ENCODE measurements at places on chromosomes 4 and X.

DNA sequence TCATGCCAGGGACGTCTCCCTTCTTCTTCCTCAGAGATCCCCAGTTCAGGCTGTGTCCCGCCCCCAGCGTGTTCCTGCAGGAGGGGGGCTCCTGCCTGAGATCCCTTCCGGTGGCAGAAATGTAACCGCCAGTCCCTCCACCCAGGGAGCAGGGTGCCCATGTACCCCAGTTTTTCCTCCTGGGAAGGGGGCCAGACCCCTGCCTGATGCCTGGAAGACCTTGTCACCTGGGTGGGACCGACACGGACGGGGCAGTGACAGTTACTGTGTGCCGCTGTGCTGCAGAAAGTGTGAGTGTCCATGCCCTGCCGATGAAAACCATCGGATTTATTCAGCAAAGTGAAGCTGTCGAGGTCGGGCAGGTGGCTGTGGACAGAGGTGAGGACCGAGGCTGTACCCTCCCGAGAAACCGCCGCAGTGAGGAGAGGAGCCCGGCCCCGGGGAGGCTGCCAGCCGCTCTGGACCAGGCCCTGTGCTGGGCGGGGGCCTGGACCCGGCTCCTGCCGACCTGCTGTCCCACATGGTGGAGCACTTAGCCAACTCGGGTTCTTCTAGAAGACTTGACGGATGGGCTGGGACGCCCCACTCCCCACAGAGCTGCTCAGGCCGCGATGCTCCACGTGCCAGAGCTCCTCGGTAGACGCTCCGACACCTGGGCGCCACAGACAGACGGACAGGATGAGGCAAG, 36.7 kb upstream of the HMX1 start:
- no peak for DNase-seq

DNA sequence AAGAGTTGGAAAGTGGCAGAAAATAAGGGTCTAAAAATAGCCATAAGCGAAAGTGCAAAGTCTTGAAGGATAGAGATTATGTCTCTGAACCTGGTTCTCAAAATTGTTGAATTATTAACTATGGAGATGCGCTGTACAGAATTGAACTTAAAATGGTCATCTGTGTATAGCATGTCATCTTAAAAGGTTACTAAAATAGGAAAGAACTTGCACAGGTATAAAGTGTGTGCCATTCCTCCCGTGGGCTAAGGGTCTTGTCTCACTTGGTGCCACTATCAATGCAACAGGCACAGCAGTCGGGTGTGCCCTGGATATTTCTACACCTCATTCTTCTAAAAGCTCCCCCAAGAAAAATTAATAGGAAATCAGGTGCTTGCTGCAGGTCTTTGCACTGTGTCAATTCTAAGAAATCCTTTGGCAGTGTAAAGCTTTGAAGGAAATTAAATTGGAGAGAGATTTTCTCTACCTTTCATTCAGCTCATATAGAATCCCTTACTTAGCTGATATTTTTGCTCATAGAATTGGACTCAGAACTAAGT, 2.4 kb downstream of the SORBS2 start:
- DNase-seq = no peak

GRCh38 chr4:186203406-186203805, 12.0 kb downstream of the CYP4V2 start:
- no peak for DNase-seq

GRCh38 chr4:94798808-94799207, 41.1 kb downstream of the BMPR1B start:
- DNase-seq = no peak

DNA sequence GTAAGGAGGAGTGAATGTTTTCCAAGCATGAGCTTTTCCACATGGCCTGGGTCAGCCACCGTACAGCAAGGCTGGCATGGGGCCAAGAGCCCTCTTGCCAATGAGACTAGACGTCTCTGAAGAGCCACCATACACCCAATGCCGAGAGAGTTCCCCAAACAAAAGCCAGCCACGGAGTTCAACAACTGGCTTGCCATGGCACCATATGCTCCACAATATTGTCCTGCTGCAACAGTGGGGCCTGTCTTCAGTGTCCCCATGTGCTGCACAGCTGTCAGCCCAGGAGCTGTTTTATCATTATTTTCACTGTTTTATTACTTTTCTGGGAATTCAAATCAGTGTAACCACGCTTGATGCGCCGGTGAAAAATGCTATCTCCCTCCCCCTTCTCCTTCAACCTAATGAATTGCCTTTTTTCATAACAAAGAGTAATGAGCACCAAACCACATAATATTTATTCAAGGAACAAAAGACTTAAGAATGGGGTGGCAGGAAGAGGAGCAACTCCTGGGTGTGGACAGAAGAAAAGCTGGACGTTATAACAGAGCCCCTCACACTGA, 18.4 kb downstream of the MAML3 start:
- no peak for DNase-seq

All from esophagus squamous epithelium (tissue), 5 donors.